T-helper 22 cell (primary cell): ENCODE measurements at places on chromosomes 13 and 19.

DNA sequence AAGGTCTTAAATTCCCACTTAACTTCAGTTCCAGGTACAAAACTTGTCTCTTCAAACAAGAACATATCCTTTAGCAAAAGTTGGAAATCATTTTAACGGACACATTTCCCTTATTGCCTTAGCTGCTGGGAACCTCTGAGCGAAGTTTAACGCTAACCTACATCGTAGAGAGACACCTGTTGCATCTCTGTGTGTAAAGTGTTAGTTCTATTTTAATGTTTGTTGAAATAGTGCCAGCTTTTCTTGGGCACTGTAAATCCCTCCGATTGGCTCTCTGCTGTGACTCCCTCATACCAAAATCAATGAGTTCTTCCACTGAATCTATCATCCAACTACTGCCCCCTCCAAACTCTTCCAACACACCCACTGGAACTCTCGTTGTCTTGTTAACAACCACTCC, 2.3 kb upstream of the HIF3A start:
- no peak for DNase-seq

GRCh38 chr13:102322211-102322610, 79.6 kb downstream of the FGF14 start:
- DNase-seq = no peak

- DNase-seq = no peak
Measured at GRCh38 chr13:107665926-107666458, 549.3 kb downstream of the LIG4 start.

DNA sequence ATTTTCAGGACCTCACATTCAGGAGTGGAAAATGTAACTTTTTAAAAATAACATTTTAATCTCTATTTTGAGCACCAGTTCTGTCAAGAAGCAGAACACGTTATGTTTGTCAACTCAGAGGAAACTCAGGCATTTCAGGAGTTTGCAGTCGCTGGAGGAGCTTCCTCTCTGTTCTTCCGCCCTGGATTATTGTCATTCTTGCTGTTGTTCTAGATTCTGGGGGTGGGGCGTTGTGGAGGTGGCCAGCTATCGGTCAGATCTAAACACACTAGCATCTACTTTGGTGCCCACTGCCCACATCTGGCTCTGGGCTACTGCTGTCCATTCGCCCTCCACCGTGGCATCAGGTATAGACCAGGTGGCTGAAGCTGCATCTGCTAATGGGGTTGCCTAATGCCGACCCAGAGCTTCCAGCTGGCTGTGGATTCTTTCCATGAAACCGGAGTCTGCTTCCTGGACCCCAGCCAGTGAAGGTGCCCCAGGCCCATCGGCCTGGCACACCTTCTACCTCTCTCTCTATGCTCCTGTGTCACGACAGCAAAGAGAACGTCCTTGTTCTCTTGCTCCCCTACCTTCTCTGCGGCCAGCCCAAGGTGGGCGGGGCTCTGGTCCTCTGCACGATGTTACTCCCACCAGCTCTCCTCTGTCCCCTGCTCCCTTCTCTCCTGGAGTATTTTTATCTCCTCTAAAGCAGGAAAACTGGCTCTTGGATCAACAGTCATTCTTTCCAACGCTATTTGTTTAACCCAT, 36.7 kb upstream of the DGKH start:
- no peak for DNase-seq

DNA sequence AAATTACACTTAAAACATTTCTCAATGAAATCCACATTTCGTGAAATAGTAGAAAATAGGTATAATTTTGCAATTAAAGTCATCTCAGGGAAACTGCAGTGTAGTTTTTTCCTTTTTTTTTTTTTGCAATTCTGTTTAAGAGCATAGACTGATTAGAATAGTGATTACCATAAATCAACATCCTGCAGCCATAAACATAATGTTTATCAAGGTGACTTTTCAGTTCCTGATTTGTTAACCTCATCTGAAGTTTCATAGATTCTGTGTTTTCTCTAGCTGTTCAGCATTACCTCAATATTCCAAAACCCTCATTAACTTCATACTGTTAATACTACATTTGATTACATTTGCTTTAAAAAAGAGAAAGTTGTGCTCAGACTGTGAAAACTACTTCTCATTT, 286.3 kb upstream of the DACH1 start:
- no peak for DNase-seq
